Central memory CD4-positive, alpha-beta T cell (primary cell): ENCODE measurements at places on chromosomes 1 and 21.

DNA sequence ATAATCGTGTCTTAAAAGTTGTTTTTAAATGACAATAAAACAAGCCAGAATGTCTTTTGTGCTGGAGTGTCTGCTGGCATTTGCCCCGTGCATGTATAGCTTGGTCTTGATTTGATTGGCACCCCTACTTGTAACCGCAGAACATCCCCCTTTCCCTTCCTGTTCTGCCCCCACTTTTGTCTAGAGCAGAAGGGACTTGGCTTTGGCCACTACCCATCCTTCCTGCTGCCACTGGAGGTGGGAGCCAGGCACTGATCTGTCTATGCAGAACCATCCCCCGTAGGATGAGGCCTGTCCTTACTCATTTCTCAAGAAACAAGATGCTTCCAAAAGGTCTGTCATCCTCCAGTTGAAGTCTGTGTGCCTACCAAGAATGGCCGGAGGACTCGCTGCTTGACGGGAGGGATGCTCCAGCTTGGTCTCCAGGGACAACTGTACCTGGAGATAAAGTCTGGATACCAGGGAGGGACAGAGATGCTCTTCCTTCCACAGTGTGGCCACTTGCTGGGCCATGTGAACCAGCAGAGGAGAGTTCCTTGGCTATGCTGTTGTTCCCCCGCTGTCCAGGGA is 1.1 kb upstream of the SLC27A3 start:
- DNase-seq = no peak

- no peak for DNase-seq
These were observed 186.7 kb downstream of the FOXD2 start for GRCh38 chr1:47624531-47624930.

- peak; percentile 37 for DNase-seq
These were observed 2.3 kb downstream of the ZBTB37 start for GRCh38 chr1:173870252-173871075.

DNA sequence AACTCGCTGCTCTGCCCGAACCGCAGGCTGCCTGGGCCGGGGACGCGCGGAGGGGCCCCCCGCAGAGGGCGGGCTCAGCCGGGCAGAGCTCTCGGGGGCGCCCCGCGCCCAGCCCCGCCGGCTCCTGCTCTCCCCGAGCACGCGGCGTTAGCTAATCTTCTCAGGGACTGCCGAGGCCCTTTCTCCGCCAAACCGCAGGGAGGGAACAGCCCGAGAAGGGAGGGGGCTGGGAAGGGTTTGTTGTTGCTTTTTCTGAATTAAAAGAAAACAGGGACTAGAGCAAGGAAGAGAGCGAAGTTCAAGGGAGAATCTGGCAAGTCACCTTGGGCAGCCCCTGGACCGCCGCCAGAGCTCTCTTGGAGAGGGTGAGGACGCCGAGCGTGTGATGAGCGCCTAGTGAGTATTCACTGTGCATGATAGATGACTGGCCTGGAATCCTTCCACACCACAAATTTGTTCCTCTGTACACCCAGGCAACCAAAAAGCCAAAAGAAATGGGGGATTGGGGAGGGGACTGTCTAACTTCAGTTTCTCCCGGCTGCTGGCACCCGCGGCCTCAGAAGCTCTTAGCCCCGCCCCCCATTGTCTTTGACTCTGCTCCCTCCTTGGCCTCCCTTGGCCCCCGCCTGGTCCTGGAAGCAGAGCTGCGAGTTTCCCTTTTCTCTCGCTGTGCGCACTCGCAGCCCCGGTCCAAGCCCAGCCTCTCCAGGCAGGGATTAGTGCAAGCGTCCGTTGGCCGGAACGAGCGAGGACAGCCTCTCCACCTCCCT is 19.7 kb upstream of the LMX1A start:
- DNase-seq = peak; percentile 2

DNA sequence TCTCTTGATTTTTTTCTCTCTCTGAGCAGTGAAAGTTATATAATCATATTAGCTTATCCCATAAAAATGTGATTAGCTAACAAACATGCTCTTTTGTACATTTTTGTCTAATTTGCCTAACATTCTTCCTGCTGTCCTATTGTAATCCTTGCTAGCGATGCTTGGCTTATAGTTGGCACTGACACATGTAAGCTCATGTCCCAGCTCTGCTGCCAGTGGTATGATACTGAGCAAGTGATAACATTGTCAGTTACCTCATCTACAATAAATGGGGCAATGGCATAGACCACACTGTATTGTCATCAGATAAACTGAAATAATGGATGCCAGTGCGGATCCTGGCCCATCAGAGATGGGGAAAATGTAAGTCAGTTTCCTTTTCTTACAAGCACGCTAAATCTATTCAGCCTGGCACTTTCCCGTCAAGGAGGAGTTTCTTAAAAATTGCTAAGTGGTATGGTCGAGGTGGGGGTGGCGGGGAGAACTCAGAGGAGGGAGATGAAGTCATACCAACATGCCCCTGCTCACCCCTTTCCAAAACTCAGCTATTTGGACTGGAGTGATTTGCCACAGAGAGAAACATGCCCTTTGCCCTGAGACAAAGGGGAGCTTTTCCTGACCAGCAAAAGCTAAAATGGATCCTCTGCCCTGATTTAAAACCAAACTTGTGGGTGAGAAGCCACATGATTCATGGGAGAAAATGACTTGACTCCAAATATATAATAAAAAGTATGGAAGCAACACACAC is 1.3 kb downstream of the FYB2 start:
- no peak for DNase-seq

DNA sequence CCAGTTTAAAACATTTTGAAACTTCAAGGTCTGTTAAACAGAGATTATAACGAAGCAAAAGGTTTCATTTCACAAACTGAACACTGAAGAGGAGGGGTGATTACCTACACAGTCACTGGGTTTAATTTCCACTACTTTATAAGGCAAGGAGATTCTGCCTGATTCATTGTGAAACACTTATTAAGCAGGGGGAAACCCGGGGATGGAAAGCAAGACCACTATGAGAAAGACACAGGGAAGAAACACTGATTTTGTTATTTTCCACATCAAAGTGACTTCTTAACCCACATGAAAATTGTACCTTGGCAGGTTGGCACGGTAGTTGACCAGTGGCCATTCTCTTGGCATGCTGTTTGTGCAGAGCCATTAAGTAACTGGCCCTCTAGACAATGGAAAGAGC is 8.1 kb upstream of the F5 start:
- no peak for DNase-seq

- DNase-seq = no peak
These were observed 5.5 kb downstream of the ACTRT2 start for GRCh38 chr1:3026581-3027391.

- DNase-seq = no peak
These were observed 4.5 kb downstream of the SYT6 start for GRCh38 chr1:114149211-114149610.

GRCh38 chr21:28791595-28792282 is 200.9 kb downstream of the LTN1 start:
- DNase-seq = no peak

DNA sequence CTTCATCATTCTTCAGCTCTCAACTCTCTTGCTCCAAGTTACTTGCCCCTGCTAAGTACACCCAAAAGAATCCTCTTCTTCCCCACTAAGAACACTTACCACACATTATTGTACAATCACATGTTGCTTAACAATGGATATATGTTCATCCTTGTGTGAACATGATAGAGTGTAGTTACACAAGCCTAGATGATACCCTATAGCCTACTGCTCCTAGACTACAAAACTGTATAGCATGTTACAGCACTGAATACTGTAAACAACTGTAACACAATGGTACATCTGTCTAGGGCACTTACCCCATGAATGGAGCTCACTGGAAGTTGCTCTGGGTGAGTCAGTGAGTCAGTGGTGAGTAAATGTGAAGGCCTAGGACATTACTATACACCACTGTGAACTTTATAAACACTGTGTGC is 77.4 kb downstream of the RERE start:
- DNase-seq = no peak

GRCh38 chr21:31682620-31683019 is 23.1 kb downstream of the SOD1 start:
- no peak for DNase-seq

DNA sequence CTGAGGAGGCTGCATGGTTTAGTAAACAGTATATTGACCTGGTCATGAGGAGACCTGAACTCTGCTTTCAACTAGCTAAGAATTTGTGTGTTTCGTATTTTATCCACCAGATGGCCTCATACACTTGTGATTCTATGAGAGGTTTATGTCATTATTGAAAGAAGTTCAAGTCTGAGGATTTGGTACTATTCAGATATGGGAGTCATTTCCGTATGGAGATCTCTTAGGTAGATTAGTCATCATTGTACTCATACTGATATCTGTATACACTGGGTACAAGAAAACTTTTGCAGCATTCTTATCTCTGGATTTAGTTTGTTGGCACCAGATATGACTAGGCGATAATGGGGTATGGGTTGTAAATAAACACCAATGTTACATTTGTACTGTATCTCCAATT is 26.6 kb downstream of the ATF6 start:
- DNase-seq = peak; percentile 30

- DNase-seq = no peak
These were observed 12.4 kb downstream of the TARDBP start for GRCh38 chr1:11024874-11025203.

GRCh38 chr1:99680270-99680669 is 34.4 kb downstream of the PALMD start:
- no peak for DNase-seq

- no peak for DNase-seq
These were observed 486 bp downstream of the HSPA13 start for GRCh38 chr21:14382486-14382834.

- no peak for DNase-seq
These were observed 15.0 kb downstream of the CACNA1S start for GRCh38 chr1:201096977-201097856.

DNA sequence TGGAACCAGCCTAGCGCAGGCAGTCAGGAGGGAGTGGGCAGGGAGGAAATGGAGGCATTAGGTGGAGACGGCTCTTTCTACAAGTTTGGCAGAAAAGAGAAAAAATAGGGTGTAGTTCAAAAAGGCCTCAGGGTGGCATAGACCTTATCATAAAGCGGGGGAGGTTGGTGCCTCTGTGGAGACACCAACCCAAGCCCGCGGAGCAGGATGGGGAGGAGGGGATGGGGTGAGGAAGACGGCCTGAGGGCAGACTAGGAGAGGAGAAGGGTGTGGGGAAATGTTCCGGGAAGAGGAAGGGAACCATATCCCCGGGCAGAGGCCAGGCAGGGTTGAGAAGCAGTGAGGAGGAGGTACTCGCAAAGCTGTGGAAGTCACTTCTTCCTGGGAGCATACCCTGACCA is 17.4 kb upstream of the SHE start:
- DNase-seq = no peak

- peak; percentile 76 for DNase-seq
These were observed at the start of gene SUSD4 for GRCh38 chr1:223363856-223364684. TSS of gene SUSD4 (minus strand) at chr1:223364176. CDS start at chr1:223363425, 751 bp downstream.

- DNase-seq = no peak
These were observed 7.0 kb downstream of the RD3 start for GRCh38 chr1:211484755-211485479.

- DNase-seq = no peak
These were observed 7.9 kb upstream of the TNNT2 start for GRCh38 chr1:201385299-201385891.

DNA sequence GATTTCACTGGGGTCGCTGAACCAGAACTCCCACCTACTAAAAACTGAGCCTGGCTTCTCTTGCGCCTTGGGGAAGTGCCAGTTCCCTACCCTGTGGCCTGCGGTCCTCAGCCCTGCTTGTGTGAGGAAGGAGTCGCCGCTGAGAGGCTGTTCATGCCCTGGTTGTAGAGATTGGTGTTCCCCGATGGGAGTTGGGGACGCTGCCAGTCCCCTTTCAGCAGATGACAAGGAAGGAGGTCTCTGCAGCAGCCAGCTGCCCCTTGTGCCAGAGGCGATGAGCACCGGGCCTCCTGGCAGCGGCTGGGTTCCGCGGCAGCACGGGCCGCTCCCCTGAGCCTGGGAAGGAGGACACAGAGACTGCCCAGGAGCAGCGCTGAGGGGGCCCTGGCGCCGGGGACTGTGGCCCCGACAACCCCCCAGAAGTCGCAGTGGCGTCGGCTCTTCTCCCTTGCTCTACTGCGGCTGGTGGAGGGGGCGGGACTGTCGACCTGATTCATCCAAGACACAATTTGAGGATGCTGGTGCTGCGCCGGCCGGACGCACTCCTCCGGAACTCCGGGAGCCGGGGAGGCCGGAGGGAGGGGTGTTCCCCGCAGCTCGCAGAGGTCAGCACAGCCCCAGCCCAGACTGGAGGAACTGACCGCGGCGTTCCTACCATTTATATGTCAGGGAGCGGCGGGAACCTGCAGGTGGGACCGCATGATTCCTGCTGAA is 12.0 kb upstream of the ADORA3 start:
- DNase-seq = no peak

GRCh38 chr1:151047925-151048644 is 534 bp downstream of the C1orf56 start:
- peak; percentile 53 for DNase-seq

- DNase-seq = no peak
These were observed 21.3 kb upstream of the IL10 start for GRCh38 chr1:206793620-206794019.

DNA sequence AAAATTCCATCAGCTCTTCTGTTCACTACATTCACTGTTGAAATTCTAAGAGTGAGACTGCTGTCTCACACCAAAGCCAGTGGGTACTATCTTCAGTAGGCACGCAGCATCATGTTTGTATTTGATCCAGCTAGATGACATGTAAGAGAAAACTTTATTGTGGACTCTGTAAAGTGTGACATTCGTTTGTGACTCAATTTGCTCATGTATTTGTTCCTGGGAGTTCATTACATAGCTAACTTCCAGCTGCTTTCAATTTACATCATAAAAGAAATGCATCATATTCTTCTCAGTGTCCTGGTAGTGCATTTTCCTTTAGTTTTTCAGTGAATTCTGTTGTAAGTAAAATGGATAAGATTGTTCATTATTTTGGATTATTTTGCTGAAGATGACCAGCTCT is 31.4 kb downstream of the CTH start:
- no peak for DNase-seq

DNA sequence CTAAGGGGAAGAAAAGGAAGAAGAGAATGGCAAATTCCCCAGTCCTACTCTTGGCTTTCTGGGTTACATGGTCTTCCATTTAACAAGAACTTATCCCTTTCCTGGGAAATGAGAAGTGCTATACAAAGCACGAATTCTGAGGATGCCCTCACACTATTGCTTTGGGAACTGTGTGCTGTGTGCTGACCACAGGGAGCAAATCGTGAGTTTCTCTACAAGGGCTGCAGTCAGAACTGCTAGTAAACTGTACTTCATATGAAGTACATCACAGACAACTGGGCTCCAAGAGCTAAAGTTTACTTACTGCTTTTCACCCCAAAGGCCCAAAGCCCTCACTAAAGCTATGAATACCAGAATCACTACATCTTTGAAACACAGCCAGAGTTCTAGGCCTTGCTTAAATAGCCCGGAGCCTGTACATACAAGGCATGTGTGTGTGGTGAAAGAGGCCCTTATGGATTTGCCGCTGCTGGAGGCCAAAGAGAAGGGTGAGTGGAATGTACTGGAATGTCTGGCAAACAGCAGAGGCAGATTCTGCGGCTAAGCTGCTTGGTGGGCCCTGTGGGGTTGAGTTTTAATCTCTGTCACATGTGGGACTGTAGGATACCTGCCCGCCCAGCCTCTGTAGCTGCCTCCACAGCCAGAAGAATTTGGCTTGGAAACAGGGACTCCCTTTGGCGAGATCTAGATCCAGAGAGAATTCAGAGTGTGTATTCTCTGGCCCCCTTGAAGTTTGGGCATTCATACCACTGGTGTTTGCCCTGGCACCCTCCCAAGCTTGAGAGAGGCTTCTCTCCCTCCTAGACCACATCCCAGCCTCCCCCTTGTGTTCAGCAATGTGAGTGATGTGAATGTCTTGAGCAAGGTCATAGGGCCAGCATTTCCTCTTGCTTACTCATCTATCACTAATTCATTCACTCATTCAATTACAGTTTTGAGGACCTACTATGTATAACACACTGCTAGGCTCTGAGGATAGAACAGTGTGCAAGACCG is 21.9 kb upstream of the TRIM67 start:
- DNase-seq = no peak
